Cardiac fibroblast (primary cell): ENCODE measurements at places on chromosomes 7 and 10.

- DNase-seq, result peak; percentile 34
These were observed 961.8 kb upstream of the CELF2 start for GRCh38 chr10:10055656-10056442.

DNA sequence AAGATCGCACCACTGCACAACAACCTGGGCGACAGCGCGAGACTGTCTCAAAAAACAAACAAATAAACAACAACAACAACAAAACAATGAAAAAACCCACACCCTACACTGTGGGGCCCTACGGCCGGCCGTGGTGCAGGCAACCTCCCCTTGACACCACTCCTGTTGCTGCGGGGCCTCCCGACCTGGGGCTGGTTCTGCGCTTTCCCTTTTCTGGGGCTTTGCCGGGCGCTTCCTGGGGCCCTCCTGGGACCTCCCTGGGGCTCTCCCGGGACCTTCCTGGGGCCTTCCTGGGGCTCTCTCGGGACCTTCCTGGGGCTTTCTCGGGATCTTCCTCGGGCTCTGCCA, 46.6 kb downstream of the INSIG1 start:
- DNase-seq, result no peak

- no peak for DNase-seq
These were observed 29.4 kb upstream of the RAB18 start for GRCh38 chr10:27474741-27475140.

GRCh38 chr10:132247943-132248342, 59.8 kb downstream of the STK32C start:
- DNase-seq, result no peak

DNA sequence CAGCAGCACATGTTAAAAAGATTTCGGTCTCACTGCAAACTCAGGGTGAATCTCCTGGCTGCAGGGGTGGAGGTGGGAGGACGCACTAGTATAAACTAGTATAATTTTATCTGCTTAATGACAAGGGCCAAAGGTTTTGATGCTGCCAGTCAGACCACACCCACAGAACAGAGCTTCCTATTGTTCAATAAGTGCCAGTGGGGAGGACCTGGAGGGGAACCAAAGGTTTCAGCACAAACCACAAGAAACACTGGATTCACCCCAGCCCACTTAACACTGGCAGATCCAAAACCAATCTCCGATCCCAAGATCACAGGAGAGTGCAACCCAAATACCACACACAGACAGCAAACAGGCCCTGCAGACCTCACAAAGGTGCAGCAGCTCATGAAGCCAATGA, 6.6 kb downstream of the VOPP1 start:
- DNase-seq, result no peak

GRCh38 chr10:31352436-31353226, 33.6 kb downstream of the ZEB1 start:
- DNase-seq, result no peak

- DNase-seq, result no peak
These were observed 465.7 kb downstream of the AUTS2 start for GRCh38 chr7:70063927-70064326.

- DNase-seq, result peak; percentile 5
These were observed 823 bp downstream of the COPG2 start for GRCh38 chr7:130667593-130668257.

- DNase-seq, result no peak
These were observed 10.7 kb downstream of the C10orf90 start for GRCh38 chr10:126659750-126660149.

DNA sequence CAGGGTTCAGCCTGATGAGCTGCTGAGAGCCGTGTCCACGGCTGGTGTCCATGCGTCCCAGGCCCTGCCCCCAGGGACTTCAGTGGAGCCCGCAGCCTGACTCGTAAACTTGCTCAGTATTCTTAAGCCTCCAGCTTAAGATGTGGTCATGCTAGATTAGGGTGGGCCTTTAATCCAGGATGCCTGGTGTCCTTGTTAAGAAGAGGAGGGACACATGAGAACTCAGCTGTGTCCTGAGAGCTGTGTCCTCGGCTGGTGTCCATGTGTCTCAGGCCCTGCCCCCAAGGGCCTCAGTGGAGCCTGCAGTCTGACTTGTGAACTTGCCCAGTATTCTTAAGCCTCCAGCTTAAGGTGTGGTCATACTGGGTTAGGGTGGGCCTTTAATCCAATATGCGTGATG, 23.0 kb downstream of the DOCK1 start:
- no peak for DNase-seq

DNA sequence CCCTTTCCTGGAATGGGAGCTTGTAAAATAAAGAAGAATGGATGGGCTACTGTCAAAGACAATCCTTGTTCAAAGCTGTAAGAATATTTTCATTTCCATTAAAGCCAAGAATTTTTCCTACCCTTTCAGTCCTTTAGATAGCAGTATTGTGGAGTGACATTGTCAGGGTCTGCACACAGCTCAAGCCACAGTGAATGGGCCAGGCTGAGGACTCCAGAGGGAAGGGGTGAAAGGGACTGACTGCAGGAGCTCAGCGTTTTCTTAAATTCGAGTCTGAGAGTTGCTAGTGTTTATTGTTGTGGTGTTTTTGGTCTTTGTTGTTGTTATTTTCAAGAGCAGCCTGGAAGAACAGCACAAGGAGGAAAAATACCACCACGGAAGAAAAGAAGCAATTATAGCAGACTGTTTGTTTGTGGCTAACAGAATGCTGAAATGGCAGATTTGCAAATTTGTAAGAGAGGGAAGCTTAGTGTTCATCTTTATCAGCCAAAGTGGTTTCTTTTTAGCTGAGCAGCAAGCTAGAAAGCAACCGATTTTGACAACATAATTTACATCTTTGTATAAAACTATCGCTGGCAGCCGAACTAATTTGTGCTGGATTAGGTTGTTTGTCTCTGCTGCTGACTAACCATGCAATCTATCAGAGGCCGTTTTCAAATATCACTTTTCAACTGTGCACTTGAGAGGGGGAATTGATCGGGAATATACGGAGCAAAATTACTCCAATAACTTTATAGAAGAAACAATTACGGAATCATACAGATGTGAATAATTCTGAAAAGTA, 192.1 kb downstream of the LRMDA start:
- DNase-seq, result no peak

DNA sequence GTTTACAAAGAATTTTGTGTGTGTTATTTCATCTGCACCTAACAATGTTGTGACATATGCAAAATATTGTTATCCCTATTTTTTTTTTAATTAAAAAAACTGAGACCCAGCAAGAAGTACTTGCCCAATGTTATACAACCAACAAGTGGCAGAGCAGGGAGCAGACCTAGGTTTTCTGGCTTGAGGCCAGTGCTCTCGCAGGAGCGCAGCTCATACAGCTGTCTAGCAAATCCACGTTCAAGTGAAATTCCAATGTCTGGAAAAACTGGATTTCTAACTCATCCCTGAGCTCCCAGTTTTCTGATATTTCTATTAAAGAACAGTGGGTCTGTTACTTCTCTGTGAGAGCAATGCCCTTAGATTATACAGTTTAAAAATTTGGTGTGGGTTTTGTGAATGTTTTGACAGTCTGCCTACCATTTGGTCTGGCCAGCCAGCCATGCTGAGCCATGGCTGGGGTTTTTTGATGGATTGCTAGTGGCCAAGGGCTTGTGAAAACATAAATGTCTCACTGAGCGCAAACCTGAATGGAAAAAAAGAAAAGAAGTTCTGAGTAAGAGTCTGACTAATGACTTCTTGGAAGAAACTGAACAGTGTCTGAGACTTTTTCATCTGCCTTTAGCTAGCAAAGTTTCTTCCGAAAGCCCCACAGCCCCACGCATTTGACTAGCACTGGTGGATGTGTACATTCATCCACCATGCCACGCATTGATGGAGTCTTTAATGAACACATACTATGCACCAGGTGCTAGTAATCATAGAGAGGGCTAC, 15.4 kb upstream of the PRF1 start:
- DNase-seq, result peak; percentile 40

- no peak for DNase-seq
These were observed 30.6 kb upstream of the PITRM1 start for GRCh38 chr10:3203016-3203811.

GRCh38 chr10:118662228-118663035, 67.0 kb upstream of the PRLHR start:
- DNase-seq, result no peak

GRCh38 chr7:45685619-45686240, 111.6 kb downstream of the ADCY1 start:
- DNase-seq, result no peak

GRCh38 chr10:113272511-113272910, 280.3 kb upstream of the HABP2 start:
- DNase-seq, result no peak

DNA sequence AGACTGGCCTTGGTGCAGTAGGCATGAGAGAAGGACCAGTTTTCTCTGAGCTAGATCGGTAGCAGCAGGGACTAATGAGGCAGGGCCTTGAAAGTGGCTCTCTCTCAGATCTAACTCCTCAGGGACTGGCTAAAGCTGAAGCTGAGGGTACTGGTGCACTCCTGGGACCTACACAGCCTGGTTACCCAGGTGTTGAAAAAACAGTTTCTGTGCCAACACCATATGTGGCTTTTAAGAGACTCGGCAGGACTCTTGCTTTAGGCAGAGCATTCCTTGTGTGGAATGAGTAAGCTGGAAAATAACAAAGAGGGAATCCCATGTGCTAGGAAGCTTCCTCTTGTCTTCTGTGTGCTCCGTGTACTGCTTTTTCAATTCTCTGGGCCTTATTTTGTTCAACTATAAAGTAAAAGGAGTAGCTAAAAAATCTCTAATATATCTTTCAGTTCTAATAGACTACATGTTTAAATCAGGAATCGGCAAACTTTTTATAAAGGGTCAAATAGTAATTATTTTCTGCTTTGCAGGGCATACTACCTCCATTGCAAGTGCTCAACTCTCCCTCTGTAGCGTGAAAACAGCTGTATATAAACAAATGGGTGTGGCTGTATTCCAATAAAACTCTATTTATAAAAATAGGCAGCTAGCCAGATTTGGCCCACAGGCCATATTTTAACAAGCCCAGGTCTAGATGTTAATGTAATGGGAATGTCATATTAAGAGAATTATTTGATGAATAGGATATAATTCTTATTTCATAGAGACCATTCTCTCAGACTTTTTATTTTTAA, 186.1 kb upstream of the KAT6B start:
- DNase-seq, result no peak

DNA sequence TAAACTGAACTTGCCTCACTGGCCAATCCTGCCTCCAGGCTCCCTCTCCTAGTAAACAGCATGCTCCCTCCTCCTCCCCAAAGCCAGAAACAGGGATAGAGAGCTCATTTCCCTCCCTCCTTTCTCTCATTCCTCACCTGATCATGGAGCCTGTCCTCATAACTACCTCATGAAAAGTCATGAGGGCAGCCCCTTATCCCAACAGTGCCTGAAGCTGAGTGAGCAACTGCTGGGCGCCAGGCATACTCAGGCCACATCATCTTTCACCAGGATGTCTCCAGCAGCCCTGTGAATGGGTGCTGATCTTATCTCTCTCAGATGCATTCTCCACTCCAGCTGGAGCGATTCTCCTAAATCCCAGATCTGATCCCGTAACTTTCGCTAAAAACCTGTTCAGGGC, 307.2 kb downstream of the PRPF18 start:
- DNase-seq, result peak; percentile 26
